Kidney (tissue), 22 donors: ENCODE measurements at places on chromosomes 3 and 15. TPM values are rescaled to one million over a fixed set of nuclear protein-coding genes. Genes with fewer than 3 reads are reported as not detected.

DNA sequence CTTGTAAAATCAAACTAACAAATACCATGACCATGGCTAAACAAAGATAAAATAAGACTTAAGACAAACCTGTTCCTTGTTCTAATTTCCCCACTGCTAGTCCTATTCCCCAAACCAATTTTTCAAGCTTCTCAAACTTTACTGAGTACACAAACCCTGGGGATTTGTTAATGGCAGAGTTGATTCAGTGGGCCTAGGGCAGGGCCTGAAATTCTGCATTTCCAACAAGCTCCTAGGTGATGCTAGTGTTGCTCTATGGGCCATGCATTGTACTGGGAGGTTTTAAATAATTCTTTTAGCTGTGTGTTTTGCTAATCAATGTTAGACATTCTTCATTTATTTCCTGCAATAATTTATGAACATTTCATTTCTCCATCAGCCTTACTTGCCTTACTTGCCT, 13.3 kb upstream of the CCR9 start:
- DNase-seq, result no peak

DNA sequence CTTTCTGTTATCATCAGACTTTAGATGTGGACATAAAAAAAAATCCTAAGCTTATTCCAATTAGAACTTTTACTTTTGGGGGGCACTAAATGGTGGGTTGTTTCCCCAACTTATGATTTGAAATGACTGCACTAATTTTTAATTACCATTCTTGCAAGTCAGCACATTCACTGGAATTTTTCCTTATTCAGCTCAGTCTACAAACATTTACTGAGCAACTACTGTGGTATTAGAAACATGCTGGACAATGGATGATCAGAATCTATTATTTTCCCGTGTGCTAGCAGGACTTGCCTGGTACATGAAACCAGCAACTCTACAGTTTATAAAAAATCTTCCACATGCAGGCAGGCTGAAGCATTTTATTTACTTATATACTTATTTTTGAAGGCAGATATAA, 273.6 kb downstream of the FOXP1 start:
- no peak for DNase-seq

DNA sequence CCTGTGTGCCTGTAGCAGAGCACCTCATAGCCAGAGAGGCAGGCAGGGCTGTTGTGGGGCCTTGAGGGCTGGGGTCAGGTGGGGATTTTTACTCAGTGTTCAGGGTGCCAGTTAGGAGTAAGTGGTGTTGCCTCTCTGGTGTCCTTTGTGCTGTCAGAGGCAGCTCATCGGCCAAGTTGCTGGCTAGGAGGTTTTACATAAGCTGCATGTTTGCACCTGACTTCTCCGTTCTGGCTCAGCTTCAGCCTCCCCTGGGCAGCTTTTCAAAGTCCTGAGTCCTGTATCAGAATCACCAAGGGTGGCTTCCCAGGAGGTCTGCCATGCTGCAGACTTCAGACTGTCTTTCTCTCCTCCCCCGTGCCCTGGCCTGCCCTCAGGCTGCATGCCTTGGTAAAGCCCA, 242.6 kb upstream of the TPM1 start:
- DNase-seq, result no peak

GRCh38 chr3:15011174-15011573, 53.9 kb downstream of the MRPS25 start:
- DNase-seq, result no peak

- DNase-seq, result no peak
These were observed 276.3 kb downstream of the RYR3 start for GRCh38 chr15:33586786-33587697.

GRCh38 chr15:51677021-51677420, 4.3 kb upstream of the SCG3 start:
- no peak for DNase-seq

- DNase-seq, result no peak
These were observed 30.2 kb upstream of the TLE3 start for GRCh38 chr15:70127770-70128413.

GRCh38 chr3:8759038-8759707, 10.2 kb downstream of the OXTR start:
- DNase-seq, result peak; percentile 8

- DNase-seq, result no peak
These were observed 27.4 kb downstream of the IDH2 start for GRCh38 chr15:90074916-90075315.

The GOLGA8K gene
- polyA plus RNA-seq, result not detected

GRCh38 chr3:10396083-10396482, 75.2 kb upstream of the SEC13 start:
- no peak for DNase-seq

DNA sequence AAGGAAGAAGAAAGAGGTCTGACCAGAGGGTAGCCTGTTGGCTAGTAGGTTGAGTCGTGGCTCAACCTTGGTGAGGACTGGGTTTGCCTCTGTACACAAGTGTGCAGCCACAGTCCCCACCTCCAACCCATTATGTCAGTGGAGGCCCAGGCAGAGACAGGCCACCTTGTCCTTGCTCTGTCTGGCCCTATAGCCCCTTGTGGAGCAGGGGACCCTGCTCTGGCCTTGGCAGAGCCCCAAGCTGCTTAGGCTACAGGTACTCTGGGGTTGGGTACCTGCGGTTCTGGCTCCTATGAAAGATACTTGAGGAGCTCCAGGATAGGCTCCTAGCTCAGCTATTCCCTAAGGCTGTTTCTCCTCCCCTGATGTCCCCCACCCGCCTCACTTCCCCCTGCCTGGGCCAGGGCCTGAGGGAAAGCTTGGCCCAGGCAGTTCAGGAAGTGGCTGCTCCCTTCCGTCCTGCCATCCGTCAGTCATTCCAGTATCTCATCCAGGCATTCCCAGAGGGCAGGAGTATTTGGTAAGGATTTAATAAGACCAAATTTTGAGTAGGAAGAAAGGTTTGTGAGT, 44.0 kb downstream of the FGD5 start:
- DNase-seq, result no peak

DNA sequence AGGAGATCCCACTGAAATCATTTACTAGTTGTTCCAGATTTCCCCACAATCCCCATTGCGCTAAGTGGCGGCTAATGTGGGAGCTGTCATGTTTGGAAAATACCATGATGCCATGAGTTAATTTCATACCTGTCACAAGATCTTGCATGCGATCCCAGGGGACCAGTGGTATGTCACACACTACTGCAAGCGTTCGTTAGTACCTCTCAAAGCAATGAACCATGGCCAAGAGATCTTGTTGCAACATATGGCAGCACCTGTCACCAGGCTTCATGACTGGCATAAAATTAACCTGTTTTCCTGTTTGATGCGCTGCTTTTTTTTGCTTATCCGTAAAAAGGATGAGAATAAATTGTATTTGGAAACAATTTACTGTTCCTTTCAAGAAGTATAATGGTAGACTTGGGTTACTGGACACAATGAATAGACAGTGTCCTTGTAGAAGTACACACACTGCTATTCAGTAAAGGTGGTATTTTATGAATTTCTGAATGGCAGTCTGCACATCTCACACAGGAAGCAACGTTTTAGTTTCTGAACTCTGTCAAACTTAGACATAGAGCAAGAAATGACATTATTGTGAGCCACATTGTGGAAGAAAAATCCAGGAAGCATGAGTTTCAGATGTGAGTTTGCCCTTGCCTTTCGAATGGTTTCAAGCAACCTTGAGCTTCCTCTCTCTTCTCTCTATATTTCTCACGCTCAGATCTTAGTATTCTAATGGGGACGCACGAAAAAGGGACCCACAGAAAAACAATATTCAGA, 81.9 kb downstream of the CHL1 start:
- DNase-seq, result no peak

DNA sequence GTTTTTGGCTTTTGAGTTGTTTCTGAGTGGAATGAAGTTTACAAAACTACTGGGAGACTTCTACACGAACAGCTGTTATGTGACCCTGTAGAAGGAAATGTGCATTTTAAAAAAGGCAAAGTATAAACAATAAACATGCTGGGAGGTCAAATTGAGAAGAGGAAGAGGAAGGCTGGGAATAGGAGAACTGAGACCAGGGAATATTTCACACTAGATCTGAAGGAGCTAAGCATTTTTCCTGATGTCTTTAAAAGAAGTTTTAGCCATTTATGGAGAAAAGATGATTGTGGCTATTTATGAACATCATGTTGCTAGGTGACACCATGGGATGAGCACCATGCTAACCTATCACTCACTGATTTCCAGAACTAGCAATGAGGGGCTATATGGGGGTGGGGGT, 76.3 kb upstream of the FAM98B start:
- DNase-seq, result no peak

The CHRNA3 gene
- polyA plus RNA-seq, result not detected

The EXD1 gene
- not detected for polyA plus RNA-seq

DNA sequence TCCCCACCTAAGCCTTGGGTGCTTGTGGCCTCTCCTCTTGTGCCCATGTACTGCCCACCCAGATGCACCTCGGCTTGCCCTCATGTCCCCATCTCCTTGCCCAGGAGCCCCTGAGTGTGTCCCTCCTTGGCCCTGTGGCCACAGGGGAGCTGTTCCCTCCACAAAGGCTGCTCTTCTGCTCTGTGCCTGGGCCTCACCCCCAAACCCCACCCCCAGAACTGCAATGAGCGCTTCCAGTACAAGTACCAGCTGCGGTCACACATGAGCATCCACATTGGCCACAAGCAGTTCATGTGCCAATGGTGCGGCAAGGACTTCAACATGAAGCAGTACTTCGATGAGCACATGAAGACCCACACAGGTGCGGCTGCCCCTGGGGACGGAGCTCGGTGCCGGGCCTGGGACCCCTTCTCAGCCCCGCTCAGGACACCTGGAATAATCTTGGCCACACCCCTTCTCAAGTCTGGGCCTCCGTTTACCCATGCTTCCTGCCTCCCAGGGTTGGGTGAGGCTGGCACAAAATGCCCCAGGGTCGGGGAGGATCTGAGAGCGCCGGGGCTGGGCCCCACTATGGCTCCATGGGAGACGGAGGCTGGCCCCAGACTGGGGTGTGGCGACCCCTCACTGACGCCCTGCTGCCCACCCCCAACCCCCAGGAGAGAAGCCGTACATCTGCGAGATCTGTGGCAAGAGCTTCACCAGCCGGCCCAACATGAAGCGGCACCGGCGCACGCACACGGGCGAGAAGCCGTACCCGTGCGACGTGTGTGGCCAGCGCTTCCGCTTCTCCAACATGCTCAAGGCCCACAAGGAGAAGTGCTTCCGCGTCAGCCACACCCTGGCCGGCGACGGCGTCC, 10.3 kb downstream of the ZBTB47 start:
- no peak for DNase-seq

DNA sequence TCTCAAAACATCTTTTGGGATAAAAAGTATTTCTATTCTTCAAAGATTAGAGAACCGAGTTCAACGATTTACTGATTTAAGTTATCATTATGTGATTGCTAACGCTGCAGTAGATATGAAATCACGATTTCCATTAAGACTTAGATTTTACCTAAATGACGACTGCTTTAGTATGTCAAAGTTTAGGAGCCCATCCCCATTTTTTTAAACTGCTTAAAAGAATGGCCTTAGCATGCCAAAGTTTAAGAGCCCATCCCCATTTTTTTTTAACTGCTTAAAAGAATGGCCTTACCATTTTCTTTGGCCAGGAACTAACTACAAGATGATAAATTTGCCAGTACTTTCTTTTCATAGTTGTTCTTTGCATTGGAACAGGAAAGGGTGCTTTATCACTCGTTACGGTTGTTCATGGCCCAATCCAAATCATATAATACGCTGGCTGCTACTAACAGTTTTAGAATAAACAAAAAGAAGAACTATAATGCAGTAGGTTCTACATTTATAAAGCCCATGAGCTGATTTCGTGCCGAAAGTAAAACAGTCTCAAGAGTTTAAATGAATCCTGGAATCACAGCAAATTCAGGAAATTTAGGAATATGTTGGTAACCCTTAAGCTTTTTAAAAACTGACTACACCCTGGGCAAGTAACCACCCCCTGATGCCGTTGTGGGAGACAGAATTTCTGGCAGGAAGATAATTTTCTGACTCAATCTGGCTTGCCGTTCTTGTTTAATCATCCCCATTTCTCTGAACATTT, 869 bp upstream of the TSC22D2 start:
- DNase-seq, result no peak

DNA sequence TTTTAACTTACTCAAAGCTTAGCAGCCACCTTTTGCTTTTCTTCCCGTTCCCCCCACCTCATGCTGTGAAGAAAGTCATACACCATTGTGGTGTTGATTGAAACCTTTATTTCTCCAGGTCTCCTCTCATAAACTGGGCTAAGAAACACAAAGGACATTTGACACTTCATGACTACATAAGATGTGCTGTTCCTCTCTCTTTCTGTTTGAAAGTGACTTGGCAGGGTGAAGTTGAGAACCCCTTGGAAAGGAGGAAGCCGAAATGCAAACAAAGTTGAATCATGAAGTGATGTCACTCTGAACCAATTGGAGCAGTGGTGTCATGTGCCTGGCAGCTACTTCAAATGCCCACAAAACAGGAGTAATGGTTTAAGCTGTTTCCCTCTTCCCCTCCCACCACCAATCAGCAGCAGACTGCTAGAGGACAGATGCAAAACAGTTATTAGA, 174.7 kb downstream of the IGF1R start:
- no peak for DNase-seq

DNA sequence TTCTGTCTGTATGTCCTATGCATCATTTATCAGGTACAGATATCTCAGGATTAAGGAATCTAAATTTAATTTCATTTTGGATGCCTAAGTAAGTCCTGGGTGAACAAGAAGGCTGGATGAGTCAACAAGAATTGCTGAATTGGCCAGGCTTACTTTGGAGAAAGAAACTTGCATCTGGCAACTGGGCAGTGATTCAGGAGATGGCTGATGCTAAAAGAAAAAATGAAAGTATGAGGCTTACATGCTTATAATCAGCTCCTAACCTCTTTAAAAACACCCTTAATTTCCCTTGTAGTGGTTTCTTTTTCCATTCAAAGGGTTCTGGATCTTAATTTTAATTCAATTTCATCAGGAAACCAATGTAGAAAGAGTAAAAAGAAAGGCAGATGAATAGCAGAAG, 228.8 kb upstream of the PEX5L start:
- no peak for DNase-seq

The ADGRG7 gene
- not detected for polyA plus RNA-seq

- no peak for DNase-seq
These were observed 18.7 kb upstream of the PRR20G start for GRCh38 chr3:127306361-127307111.

- no peak for DNase-seq
These were observed 74.7 kb downstream of the BTD start for GRCh38 chr3:15676259-15676658.

DNA sequence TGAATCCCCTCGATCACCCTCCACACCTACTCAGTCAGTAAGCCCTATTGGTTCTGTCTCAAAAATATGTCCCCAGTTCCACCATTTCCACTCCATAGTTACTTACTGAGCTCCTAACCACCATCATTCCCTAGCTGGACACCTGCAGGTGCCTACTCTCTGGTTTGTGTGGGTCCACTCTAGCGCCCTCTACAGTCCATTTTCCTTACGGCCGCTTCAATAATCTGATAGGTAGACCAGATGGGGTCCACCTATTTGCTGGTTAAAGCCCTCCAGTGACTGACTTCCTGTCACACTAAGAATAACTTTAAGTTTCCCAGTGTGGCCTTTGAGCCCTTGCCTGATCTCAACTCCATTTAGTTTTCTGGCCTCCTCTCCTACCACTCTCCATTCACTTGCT, 5.0 kb downstream of the GXYLT2 start:
- DNase-seq, result no peak
